ENCODE measurements at places on chromosomes 16 and 17. TPM values are rescaled to one million over a fixed set of nuclear protein-coding genes. Genes with fewer than 3 reads are reported as not detected.

Gene ELMO3
- total RNA-seq: 0.29 TPM

Gene HASPIN
- total RNA-seq: 9.4 TPM

Gene NHLRC4
- 0.43 TPM for total RNA-seq

Gene SEZ6
- total RNA-seq: not detected

Gene ZSCAN10
- not detected for total RNA-seq

Gene DEXI
- total RNA-seq: 42.0 TPM

Gene GRIN2A
- total RNA-seq: not detected

Gene CHRNE
- 0.04 TPM for total RNA-seq

Gene KRT20
- total RNA-seq: not detected

Gene PTGES3L
- not detected for total RNA-seq

Gene CYTH1
- 9.7 TPM for total RNA-seq

Gene KCNH4
- total RNA-seq: 0.06 TPM

Gene EFNB3
- 6.2 TPM for total RNA-seq

Gene CDH5
- total RNA-seq: not detected

Gene SLC26A11
- 3.6 TPM for total RNA-seq

Gene WSCD1
- 0.50 TPM for total RNA-seq

Gene ERN2
- total RNA-seq: not detected

Gene PERCC1
- not detected for total RNA-seq

Gene PPL
- 0.10 TPM for total RNA-seq

Gene WBP2
- total RNA-seq: 14.8 TPM

Gene MT4
- not detected for total RNA-seq

Gene SLC38A8
- total RNA-seq: not detected

Gene KRT39
- total RNA-seq: 0.18 TPM

Gene KRTAP4-1
- total RNA-seq: not detected

Gene GPR142
- total RNA-seq: not detected

Gene SETD1A
- total RNA-seq: 1.7 TPM

Gene TBC1D3C
- total RNA-seq: not detected

Gene TBC1D3I
- total RNA-seq: not detected

Gene STARD3
- 22.9 TPM for total RNA-seq

Gene ABI3
- not detected for total RNA-seq

Gene SOCS1
- 1.3 TPM for total RNA-seq

Gene KRTAP4-5
- total RNA-seq: not detected

Gene HSD17B2
- total RNA-seq: 1.1 TPM

Gene RAB11FIP3
- 5.4 TPM for total RNA-seq

Gene PRSS36
- total RNA-seq: not detected

Gene CES5A
- not detected for total RNA-seq

Gene ZG16
- not detected for total RNA-seq

Gene SNX20
- total RNA-seq: not detected

Gene CCL17
- total RNA-seq: not detected

Gene PRM3
- total RNA-seq: not detected

Gene SOST
- total RNA-seq: 4.2 TPM

Gene CLEC3A
- 10.9 TPM for total RNA-seq

Gene MYOCD
- 4.9 TPM for total RNA-seq

Gene GPR179
- not detected for total RNA-seq

Gene ABCA10
- total RNA-seq: 1.8 TPM

Gene TBC1D26
- not detected for total RNA-seq

Gene WNK4
- not detected for total RNA-seq

Gene TMEM107
- 13.3 TPM for total RNA-seq
